ENCODE measurements at places on chromosomes 5 and 9. TPM values are rescaled to one million over a fixed set of nuclear protein-coding genes. Genes with fewer than 3 reads are reported as not detected.

Gene TRAF1
- 147 TPM for total RNA-seq

Gene ANKRD20A1
- 1.2 TPM for total RNA-seq

Gene GPR150
- 0.76 TPM for total RNA-seq

Gene TAF11L10
- not detected for total RNA-seq

Gene CCNJL
- not detected for total RNA-seq

Gene GLRA1
- not detected for total RNA-seq

Gene FOXI1
- not detected for total RNA-seq
